ENCODE measurements at places on chromosomes 16 and 17.

- no peak for DNase-seq
Observed at GRCh38 chr16:47599512-47599911, 138.4 kb downstream of the PHKB start.

- no peak for DNase-seq
Observed at GRCh38 chr17:81116704-81117103, 48.6 kb upstream of the PVALEF start.

- DNase-seq, result no peak
Observed at GRCh38 chr16:24013864-24014645, 178.3 kb downstream of the PRKCB start.

GRCh38 chr17:29292071-29292991, 1.6 kb downstream of the NUFIP2 start:
- peak; percentile 87 for DNase-seq

GRCh38 chr16:54750249-54750648, 180.4 kb upstream of the IRX5 start:
- DNase-seq, result no peak

DNA sequence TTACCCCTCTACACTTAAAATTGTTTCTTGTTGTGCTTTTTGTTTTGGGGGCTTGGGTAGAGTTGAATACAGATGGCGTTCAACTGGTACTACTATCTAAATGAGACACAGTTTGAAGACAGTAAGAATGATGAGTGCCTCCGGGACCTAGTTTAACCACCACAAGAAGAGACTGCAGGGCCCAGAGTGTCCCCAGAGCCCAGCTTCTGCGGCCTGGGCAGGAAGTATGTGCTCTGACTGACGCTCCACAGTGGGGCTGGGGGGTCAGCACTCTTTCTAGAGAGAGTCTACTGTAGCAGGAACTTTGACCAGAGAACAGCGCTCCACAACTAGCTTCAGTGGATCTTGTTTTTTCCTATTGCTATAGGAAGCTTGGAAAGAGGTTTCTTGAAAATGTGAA, 174.0 kb downstream of the VPS53 start:
- DNase-seq, result no peak

DNA sequence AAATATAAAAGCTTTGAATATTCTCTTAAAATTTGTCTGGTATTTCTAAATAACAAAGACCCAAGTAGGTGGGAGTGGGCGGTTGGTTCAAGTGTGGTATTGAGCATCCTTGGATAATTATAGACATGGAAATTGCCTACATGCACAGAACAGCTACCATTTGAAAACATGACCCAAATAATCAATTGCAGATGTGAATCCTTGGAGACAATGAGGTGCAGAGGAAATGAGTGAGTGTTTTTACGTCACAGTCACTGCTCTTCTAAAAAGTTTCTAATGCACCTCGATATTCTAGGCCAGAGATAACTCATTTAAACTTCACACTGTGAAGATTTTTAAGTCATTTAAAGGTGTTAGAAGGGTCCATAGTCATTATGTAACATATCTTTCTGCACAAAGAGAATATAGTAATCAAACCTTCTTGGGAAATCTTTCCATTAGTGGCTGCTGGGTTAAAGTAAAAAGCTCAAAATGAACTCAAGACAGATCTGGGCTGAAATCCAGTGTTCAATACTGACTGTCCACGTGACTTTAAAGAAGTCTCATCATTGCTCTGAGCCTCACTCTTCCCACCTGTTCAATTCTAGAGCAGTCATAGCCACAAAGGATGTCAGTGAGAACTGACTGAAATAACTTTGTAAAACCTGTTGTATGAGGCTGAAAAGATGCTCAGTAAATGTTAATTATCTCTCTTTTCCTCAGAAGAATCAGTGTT, 144.5 kb downstream of the CDH11 start:
- no peak for DNase-seq

GRCh38 chr16:85014311-85014710, 3.0 kb upstream of the ZDHHC7 start:
- no peak for DNase-seq

GRCh38 chr16:62036101-62036801, at the start of gene CDH8:
Gene CDH8 (minus strand): TSS chr16:62036438. CDS start chr16:62021403, 15,035 bp downstream.
- DNase-seq, result peak; percentile 45

DNA sequence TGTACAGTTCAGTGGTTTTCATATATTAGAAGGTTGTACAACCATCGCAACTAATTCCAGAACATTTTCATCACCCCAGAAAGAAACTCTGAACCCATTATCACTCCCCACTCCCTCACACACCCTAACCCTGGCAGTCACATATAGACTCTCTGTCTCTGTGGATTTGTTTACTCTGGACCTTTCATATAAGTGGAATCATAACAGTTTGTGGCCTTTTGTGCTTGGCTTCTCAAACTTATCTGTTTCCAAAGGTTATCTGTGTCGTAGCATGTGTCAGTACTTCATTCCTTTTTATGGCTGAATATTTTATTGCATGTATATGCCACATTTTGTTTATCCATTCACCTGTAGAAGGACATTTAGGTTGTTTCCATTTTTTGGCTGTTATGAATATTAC, 12.4 kb downstream of the TENT4B start:
- DNase-seq, result no peak

DNA sequence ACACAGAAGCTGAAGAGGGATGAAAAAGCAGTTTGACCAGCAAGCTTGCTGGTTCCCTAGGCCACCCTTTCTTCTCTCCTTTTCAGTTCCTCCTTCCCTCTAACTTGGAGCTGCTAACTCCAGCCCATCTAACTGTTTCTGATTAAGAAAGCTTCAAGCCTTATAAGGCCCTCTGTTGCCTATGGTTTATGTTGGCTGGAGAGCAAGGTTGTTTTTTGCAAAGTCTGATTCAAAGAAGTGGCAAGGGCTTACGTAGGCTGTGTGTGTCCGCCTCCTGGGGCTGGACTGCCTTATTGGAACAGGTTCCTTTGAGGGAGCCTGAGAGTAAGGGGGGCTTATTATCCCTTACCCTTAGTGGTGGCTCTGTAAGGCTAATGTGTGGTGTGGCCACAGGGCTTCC, 7.1 kb downstream of the AKAP1 start:
- peak; percentile 84 for DNase-seq

DNA sequence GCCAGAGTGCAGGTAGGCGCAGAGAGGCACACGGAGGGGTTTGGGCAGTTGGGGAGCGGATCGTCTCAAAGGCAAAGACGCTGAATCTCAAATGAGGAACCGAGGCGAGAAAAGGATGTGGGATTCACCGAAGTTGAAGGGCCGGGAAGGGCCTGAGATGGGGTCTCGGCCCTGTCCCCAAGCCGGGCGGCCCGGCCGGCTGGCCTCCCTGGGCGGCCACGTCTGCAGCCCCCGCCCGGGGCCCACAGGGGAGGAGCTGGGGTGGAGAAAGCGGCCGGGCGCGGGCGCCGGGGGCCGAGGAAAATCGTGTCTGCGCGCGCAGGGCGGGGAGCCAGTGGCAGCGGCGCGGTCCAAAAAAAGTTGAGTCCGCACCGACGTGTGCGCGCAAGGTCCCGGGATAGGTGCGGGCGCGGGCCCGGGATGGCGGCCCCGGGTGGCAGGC, 458 bp downstream of the SLC12A4 start:
- DNase-seq, result peak; percentile 89

- peak; percentile 72 for DNase-seq
Observed at GRCh38 chr17:35930211-35931065, at the start of gene RDM1. Gene RDM1 (minus strand): TSS chr17:35930773. CDS start chr17:35930727, 46 bp downstream.

DNA sequence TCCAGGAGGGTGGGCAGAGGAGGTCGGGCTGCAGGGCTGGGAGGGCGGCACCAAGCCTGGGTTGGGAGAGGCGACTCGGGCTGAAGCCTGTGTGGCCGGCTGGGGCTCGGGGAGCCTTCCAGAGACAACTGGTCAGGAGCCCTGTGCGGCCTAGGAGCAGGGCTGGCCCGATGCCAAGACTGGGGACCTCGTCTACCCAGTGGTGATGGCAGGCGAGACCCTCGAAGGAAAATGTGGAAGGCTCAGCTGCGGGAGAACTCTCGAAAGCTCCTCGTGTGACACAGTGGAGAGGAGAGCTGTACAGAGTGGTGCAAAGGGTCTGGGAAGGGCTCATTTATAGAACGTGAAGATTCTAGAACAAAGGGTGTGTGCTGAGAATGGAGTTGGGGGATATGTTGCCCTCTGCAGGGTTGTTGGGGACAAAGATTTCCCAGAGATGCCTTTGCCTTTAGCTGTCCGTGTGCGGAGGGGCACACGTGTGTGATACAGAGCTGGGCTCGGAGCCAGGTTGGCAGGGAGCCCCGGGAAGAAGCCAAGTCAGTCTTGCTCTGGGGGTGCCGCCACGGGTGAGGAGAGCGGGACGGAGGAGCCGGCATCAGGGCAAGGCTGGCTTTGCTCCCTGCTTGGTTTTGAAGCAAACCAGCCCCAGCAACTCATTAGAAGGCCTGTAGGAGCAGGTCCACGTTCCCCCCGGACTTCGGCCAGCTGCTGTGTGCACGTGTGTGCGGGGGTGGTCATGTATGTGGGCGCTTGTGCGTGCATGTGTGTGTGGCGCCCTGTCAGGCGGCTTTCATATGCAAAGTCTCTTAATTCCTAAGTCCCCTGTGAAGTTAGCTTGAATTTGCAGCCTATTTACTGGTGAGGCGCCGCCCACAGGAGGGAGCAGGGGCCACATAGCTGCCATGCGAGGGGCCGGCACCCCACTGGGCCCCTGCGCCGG, 132.4 kb upstream of the CHMP6 start:
- DNase-seq, result peak; percentile 94

GRCh38 chr17:652314-652713, 62.3 kb downstream of the VPS53 start:
- peak; percentile 88 for DNase-seq

GRCh38 chr17:82690786-82691489, 7.6 kb downstream of the RAB40B start:
- DNase-seq, result no peak

DNA sequence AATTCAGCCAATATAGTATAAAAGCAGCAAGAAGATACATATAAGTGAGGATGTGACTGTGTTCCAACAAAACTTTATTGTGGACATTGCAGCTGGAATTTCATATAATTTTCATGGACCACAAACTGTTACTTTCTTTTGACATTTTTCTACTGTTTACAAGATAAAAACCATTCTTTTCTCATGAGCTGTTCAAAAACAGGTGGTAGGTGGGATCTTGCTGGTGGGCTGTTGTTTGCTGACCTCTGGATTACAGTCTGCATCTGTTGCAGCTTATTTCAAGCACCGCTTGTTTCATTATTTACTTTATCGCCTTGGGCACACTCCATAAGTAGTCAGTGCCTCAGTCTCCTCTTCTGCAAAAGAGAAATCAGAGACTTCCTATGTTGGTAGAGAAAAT, 99.5 kb downstream of the CDH13 start:
- DNase-seq, result no peak

DNA sequence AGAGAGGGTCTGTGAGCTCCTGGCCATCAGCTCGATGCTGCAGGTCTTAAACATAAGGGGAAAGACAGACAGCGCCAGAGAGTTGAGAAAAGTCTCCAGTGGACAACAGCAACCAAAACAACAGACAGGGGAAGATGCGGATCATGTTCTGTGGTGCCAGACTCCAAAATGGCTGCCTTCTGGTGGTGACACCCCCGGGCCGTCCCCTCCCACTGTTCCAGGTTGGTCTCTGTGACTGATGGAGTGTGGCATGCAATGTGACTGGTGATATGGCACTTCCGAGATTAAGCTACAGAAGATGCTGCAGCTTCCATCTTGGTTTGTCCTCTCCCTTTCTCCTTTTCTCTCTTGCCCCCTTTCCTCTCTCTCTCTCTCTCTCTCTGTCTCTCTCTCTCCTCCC, 40.4 kb upstream of the RBFOX3 start:
- no peak for DNase-seq

DNA sequence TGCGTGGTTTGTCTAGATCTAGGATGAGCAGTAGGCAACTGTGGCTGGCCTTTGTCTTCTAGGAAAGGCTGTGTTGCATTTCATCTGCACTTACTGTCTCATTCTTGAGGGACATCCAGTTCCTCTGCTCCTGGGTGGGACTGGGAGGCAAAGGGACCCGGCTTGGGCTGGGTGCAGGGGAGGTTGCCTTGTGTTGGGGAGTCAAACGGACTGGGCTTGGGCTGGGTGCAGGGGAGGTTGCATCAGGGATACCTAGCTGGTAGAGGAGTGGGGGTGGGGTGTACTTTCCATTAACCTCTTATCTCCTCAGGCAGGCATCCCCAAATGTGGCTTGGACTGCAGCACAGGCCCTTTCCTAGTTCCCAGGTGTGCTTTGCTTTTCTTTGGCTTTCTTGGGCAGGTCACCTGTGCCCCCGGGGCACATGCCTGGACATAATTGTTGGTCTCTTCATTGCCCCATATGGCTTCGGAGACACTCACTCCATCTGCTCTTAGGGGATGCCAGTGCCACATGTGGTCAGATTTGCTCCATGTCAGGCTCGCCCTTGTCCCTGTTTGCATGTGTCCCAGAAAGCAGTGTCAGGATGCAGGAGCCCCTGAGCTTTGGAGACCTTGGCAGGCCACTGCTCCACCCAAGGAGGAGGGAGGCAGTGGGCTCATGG, 1682.9 kb downstream of the TP53TG3F start:
- DNase-seq, result no peak

- DNase-seq, result no peak
Observed at GRCh38 chr17:28646039-28646754, 1.2 kb upstream of the BLTP2 start.

Measured in aorta (tissue), 5 donors.